Activated CD4-positive, alpha-beta T cell treated with anti-CD3 and anti-CD28 coated beads, Interleukin-2, amount 50 U/mL, for 4 hours (primary cell): ENCODE measurements at places on chromosomes 6 and 20.

DNA sequence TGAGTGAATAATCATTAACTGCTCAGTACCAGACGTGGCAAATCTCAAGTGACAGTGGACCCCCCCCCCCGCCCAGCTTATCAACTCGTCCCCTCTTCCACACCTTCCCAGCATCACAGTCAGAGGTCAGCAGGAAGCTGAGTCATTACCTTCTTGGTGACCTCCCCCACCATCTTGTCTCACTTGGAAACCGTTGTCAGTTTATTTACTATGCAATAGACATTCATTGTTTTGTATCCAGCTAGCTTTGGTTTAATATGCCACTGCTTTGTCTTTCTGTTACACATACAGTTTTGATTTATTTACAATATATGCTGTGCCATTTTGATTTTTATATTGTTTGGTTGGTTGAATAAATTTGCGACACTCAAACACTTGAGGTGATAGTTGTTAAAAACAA, 158.1 kb downstream of the QKI start:
- no peak for DNase-seq

GRCh38 chr6:27126815-27127537, 120.5 kb upstream of the PRSS16 start:
- DNase-seq = peak; percentile 79

- no peak for DNase-seq
These were observed 44.9 kb upstream of the CCDC28A start for GRCh38 chr6:138728662-138729061.

GRCh38 chr6:160177220-160177619, 55.6 kb downstream of the SLC22A1 start:
- DNase-seq = no peak

- DNase-seq = no peak
These were observed 226.9 kb downstream of the DLL1 start for GRCh38 chr6:170063851-170064602.

DNA sequence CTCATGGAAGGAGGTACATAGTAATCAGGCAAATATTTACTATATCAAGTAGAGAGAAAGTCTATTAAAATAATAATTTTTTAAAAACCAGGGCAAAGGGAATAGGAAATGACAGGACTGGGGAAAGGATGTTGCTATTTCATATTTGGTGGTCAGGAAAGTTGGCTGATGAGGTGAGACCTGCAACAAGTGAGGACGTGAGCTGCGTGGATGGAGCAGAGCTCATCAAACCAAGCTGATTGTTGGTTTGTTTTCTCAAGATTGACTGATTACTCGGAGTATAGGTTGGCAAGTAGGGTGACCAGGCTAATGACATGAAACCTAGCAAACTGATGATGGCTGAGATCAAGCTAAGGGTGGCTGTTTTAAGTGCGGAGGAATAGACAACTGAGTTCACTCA, 6.0 kb downstream of the GJA1 start:
- DNase-seq = no peak

- no peak for DNase-seq
These were observed 16.8 kb upstream of the AKIRIN2 start for GRCh38 chr6:87718662-87719433.

GRCh38 chr20:38835792-38836191, 30.3 kb downstream of the PPP1R16B start:
- DNase-seq = no peak

- no peak for DNase-seq
These were observed 323.5 kb upstream of the HSF2 start for GRCh38 chr6:122075917-122076316.

DNA sequence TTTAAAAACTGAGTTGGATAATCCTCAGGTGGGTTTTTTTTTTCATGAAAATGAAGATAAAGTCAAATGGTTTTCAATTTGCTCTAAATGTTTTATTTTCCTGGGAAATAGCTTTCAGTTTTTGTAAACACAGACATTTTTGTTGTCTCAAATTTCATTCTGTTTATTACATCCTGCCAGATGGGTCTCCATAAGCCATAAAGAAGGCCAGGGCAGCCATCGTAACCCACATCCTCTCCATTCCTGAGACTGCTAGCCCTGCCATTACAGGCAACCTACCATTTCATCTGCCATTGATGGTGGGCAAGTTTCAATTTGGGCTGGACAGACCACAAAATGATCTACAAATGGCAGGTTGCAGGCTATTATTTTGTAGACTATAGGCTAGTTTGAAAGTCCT, 60.8 kb downstream of the BTBD3 start:
- DNase-seq = no peak

DNA sequence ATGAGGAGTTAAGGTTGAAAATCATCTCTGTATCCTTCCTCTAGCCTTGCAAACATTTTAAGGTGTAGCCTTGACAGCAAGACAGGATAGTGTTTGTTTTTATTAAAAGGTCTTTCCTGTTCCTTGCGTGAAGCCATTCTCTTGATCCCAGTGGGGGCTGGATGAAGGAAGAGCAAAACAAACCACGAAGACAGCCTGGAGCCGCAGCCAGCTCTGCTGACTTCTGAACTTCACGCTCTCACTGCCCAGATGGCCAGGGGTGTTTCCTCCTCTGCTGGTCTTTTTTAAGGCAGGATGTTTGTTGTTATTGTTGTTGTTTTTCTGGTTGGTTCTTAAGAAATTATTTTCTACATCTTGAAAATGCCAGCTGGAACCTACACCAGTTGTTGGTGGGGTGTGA, 156.4 kb downstream of the MTHFD1L start:
- DNase-seq = no peak

DNA sequence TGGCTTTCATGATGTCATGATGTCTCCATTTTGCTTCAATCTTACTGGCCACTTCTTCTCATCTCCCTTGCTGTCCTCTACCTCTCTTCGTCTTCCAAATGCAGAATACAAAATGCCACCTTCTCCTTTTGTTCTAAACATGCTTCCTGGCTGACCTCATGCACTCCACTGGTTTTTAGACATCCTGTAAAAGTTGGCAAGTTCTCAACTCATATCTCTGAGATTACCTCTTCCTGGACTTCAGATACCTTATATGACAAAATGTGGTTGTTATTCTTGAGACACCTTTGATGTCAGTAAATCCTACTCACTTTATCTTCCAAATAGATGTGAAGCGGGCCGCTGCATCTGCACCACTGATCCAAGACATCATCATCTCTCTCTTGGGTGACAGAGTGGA, 212.7 kb upstream of the FOXA2 start:
- DNase-seq = no peak

DNA sequence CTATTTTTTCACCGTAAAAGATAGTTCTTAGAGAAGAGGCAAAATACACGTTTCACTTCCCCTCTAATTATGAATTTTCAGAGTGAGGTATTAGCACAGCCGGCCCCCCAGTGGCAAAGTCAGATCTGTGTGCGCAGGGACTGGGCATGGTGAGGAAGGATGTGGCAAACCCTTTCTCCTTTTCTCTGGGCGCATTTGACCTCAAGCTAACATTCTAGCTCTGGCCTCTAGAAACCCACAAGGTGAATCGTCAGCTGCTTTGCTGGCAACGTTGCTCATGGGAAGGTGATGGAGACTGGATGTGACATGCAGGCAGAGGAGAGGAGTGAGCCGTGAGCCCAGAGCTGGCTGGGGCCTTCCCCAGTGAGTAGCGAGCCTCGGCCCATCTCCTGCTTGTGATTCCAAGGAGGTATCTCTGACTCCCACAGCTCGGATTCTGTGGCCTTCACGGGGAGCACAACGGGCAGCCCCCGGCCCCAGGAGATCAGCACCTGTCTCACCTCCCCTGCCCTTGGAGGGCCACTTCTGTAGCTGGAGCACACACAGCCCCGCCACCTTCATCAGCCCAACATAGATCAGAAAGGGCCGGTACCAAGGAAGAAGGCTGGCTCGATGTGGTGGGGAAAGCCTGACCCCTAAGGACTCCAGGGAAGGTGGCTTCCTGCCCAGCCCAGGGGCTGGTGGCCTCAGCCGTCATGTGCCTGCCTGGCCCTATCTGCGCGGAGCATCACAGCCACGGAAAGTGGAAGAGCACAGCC, 152.8 kb downstream of the TAF4 start:
- no peak for DNase-seq

GRCh38 chr6:6002848-6003620, 3.7 kb downstream of the NRN1 start:
- DNase-seq = no peak
